Kidney glomerular epithelial cell (primary cell): ENCODE measurements at places on chromosomes 2 and 18.

DNA sequence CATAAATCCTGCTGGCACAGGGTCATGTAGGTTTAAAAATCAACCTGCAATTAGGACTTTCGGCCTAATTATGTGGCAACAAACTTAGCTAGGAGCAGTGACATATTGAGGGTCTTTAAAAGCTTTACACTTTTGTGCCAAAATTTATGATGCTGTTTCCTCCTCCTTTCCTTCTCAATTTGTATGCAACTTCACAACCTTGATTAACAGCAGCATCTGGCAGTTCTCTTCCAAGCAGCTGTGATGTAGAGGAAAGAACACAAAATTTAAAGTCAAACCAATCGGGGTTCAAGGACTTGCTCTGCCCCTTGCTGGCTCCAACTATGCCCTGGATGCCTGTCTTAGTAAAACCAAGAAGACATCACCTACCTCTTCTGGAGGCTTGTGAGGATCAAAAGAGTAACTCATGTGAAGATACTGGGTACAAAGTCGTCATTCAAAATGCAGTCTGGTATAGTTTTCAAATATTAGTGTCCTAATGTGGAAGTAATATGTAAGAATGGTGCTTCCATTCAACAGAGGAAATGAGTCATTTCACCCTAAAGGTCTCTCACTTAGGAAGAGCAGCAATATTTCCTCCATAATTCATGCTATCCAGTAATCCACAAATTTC lies 94.7 kb downstream of the ANKRD44 start:
- no peak for DNase-seq

DNA sequence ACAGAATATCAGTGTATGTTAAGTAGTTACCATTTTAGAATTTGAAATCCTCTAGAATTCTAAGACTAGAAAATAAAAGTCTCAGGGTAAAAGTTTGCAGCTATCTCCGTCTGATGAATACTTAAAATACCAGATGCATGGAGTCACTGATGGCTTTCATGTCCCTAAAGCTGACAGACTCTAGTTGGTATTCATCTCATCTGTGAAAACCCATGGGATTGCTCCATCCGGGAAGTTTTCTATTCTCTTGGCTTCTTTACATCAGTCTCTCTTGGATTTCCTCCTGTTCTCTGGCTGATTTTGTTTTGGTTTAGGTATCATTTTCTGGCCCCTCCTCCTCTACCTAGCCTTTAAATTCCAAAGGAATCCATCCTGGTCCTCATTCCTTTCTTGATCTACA lies 465.6 kb upstream of the POU3F3 start:
- DNase-seq, result no peak

DNA sequence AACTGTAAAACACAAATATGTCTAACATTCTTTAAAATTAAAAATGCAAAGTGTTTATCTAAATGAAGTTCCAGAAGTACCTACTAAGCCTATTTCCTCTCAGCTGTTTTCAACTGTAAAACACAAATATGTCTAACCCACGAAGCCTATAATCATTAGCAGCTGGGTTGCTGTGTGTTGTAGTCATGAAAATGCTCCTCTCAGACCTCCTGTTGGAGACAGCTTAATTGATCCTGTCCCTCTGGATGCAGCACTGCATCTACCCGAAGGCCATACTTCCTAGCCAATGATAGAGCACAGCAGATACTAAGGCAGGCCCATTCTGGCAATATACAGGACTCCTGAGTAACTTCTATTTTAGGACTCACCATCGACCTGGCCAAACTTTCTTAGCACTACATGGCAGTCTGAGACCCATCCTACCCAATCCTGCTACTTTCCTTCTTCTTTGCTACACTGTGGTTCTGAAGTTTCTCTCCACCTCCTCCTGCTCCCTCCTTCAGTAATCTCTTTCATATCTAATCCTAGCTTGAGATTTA lies 92.5 kb upstream of the RBBP8 start:
- DNase-seq, result no peak

- no peak for DNase-seq
Observed at GRCh38 chr2:85151026-85151425, 17.8 kb downstream of the TCF7L1 start.

- no peak for DNase-seq
Observed at GRCh38 chr2:8437228-8437948, 244.5 kb upstream of the ID2 start.

DNA sequence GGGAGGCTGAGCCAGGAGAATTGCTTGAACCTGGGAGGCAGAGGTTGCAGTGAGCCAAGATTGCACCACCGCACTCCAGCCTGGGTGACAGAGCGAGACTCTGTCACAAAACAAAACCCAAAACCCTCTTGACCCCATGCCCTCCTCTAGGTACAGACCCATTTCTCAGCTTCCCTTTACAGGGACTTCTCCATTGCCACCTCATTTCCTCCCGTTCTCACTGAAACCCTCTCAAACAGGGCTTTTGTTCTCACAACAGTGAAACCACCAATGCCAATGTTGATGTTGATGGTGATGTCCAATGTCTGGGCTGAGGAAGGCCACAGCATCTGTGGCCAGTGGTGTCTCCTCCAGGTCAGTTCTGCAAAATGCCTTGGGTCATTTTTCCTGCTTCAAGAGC lies 69.0 kb upstream of the ZCCHC2 start:
- no peak for DNase-seq

DNA sequence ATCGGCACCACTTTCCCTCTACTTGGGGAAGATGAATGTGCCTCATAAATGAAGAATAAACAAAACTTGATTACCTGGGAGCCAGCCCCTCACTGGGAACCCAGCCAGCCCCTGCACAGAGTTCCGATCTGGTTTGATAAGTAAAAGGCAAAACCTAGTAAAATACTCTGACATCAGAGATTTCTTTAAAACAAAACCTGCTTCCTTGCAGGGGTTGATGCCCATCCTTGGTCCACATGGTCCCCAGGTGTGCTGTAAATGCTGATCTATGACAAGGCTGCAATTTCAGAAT lies 218.8 kb upstream of the APCDD1 start:
- no peak for DNase-seq

DNA sequence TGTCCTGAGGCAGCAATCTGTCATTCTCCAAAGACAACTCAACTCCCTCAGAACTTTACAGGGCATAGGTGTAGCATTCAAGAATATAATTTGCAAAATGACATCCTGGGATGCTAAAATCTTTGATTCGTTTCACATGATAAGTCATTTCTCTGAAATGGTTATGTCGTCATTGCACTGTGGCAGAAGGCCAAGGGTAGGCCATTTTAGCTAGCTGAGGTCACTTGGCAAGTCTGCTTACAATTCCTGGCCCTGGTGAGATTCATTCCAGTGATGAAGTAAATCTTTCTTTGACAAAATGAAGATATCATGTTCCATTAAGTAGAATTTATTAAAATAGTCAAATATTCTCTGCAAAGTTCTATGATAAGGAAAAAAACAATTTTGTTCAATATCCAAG lies 1410.3 kb upstream of the LRRTM1 start:
- DNase-seq, result no peak

DNA sequence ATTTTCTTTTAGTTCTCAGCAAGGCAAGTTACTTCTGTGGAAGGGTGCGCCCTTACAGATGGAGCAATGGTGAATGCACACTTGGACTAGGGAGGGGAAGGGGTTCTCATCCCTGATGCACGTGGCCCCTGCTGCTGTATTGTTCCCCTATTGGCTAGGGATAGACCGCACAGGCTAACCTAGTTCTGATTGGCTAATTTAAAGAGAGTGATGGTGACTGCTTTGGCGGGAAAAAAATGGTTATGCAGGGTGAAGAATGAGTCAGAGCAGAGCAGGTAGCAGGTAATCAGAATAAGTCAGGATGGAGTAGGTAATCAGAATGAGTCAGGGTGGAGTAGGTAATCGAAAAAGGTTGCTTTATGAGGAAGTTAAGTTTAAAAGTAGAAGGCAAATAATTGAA lies 171.5 kb downstream of the MTCL1 start:
- no peak for DNase-seq

DNA sequence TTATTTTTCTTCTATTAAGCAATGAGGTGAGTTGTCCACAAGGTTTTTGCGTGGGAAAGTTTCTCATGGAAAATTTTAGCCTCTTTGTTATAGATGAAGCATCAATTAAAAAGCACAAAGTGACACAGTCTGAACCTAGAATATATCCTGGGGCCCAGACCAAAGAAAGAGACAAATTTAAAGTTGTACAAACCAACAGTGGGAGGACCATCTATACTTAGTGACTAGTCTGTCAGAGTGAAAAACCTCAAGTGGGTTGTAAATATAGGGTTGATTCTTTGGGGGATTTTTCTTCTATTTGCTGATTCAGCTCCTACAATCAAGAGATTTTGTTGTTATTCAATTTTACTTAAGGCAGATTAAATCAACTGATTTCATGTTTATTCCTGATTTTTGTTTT lies 256.2 kb downstream of the SATB2 start:
- DNase-seq, result no peak
